ENCODE measurements at places on chromosomes 12 and 14.
A peak's percentile ranks its signal among the peaks of the same experiment; 100 is the strongest.

DNA sequence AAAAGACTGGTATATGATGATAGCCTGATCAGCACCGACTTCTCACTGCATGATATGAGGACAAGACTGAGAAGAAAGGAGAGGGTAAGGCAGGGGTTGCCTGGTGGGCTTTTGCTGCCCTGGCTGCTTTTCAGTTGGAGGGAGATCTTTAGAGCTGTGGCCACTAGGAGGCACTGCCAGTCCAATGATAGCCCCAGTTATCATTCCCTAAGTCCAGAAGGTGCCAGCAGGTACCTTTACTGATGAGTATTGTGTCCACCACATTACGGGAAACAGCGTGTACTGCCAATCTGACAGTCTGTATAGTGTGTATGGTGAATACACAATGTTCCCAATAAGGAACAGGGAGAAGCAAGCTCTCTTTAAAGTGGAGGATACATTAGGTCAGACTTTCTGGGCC, 55.8 kb upstream of the CCDC175 start:
- peak; percentile 27 for DNase-seq

DNA sequence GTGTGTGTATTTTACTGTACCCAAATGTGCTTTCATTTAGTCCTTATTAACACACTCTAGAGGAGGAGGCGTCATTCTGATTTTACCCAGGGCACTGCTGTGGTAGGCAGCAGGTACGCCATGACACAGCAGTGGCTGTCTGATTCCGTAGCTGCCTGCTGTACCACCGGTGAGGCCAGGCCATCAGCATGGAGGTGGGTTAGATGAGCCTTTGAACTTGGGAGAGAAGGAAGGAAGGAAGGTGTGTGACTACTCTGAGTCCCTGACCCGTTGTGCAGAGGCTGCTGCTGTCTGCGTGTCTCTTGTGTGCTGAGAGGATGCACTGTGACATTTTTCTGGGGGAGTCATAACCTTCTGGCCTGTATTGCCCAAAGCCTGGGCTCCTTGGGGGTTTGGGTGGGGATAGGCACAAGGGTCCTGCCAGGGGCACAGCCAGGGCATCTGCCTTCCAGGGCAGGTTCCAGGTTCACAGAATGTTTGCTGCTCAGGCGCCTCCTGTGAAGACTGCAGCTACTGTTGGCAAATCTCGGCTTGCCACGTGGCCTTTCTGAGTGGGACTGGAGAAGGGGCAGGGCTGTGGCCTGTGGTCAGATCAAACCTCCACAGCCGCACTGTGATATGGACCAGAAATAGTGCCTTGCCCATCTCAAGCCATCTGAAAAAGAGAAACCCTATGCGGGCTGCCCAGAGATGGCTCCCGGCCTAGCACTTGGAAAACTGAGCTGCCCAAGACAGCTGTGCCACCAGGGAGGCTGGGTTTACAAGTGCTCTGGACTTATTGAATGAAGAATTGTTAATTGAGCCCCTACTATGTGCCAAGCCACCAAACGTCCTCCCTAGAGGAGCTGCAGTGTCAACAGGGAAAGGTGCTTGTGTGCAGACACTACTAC, 47.1 kb downstream of the MLXIP start:
- DNase-seq: no peak

- no peak for DNase-seq
Measured at GRCh38 chr12:38120438-38120837, 196.1 kb upstream of the ALG10B start.

DNA sequence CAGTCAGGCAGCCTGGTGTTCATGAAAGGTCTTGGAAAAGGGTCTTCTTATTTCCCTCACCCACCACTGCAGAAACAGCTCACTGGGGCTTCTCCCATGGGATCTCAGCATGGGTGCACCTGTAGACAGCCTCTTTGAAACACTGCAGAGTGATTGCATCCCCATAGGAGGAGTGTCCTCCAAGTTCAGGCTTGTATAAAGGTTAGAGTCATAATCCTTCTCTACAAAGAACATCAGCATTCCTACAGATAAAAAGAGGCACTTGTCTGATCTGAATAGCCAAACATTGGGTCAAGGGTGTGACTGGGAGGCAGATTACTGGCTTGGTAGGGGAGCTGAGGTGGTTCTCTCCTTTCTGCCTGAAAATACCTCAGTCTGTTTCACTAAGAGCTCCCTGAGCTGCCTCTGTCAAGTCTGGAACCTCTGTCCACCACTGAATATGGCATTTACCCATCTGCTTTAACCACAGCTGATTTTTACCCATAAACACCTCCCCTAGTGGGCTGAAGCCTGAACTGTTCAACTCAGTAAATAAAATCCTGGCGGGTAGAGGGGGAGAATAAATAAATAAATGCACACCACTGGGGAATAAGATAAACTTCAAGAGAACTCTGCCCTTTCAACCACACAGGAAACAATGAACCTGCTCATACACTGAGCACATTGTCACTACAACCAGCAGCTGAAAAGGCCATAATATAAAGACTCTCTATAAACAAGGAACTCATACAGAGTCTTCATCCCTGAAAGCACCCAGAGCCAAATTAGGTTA, 120.7 kb upstream of the SCAF11 start:
- DNase-seq: no peak

DNA sequence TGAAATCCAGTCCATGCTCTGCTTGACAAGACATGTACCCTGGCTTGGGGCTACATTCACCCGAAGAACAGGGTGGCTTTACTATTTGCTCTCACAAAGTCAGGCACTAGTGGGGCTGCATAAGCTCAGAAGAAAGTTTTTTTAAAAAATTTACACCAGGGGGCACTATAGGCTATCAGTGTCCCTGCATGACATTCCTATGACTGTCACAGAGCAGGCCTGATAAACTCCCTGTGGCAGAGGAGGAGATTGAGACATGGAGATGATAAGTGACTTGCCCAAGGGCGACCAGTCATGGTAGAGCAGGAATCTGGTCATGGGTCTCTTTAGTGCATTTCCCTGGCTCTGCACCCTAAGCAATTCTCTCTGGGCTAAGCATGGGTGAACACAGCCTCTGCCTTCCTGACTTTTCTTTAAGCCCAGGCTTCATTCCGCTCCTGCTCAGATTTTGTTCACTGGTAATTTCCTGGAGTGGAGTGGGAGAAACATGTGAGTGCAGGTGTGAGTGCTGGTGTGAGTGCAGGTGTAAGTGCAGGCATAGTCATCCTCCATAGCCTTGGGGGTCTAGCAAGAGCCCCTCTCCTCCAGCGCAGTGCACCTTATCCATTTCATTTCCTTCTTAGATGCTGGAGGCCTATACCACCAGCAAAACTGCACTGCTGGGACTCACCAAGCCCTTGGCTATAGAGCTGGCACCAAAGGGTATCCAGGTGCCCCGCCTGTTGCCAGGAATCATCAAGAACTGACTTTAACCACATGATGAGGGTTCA, 91.6 kb downstream of the DHRS2 start:
- peak; percentile 38 for DNase-seq

GRCh38 chr14:61244009-61244408, 37.1 kb downstream of the TMEM30B start:
- DNase-seq: no peak

GRCh38 chr12:132389526-132390286, 60.3 kb upstream of the GALNT9 start:
- DNase-seq: no peak

DNA sequence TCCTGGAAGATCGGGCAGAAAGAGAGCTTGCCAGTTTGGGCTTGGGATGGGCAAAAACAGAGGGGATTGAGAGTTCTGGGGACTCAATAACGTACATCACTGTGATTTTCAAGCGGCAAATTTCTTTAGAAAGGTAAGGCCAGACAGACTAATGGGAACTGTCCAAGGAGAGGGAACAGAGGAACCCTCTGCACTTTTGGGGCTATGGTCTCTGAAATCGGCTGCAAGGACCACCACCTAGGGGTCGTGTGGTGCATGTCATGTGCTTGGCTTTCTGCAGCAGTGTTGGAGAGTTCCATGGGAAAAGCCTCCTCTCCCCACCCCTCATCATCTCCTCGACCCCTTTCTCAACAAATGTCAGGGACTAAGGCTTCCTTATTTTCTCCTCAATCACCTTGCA, 79.6 kb downstream of the PPM1A start:
- DNase-seq: no peak

DNA sequence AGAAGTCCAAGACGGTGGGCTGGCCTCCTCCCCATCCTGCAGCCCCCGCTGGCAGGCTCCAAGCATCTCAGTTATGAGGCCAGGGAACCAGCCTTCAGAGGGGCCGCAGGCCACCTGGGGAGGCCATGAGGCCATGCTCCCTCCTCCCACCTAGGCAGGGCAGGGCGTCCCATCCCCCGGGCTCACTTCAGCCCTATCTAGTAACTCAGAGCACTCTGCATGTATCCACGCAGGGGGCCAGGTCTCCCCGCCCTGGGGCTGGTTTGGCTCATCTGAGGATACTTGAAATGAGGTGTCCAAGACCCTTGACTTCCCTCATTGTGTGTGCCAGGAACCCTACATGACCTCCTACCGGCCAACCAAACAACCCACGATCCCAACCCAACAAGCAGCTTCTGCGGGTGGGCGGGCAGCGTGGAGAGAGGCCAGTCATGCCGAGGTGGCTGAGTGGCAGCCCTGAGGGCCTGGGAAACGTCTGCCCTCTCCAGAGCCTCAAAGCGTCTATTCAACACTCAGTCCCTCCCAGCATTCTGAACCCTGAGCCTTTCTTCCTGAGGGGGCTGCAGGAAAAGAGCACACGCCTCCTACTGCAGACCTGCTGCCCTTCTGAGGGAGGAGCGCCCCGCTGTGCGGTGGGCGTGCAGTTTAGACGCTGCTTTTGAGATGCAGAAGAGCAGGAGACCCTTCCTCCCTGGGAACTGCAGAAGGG, 16.8 kb downstream of the ISCA2 start:
- no peak for DNase-seq

DNA sequence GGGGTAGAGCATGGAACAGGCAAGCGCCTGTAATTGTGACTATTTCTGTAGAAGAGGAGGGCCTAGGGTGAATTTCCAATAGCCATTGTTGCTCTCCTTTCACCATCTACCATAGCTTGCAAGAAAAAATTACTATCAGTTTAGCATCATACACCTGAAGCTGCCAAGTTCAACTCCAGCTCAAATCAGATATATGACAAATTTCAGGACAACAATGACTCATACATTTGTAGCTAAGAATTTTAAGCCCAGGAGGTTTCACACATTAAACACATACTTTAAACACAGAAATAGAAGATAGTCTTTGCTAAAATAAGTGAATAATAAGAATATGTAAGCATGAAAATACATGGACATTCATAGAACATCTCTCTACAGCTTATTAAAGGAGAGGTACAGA, 17.6 kb upstream of the G2E3 start:
- DNase-seq: peak; percentile 25

DNA sequence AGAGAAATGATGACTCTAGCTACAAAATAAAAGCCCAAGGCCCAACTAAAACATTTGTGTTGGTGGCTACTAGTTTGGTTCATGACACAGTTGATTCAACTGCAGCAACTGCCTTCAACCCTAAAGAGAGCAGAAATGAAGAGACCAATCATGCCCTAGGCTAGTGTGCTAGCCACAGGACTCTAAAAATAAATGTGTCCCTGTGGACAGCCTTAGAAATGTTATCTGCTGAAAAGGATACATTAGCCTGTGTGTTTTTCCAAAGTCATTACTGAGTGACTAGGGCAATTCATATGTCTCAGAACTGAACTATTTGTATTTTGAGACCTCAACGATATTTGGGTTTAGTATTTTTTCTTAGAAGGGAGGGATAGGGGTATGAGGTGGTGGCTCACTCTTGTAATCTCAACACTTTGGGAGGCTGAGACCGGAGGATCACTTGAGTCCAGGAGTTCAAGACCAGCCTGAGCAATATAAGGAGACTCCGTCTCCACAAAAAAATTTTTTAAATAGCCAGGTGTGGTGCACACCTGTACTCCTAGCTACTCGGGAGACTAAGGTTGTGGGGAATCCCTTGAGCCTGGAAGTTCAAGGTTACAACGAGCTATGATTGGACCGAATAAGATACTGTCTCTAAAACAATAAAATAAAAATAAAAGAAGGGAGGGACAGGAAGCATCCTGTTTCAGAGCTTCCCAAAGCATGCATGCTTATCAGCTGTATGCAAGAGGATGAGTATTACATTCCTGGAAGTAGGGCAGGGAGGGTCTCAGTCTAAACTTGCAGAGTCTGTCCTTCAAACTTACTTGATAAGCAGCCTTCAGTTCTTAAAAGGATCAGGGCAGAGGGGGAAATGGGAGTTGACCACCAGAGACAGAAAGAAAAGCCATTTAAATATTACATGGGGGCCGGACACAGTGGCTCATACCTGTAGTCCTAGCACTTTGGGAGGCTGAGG, 29.6 kb upstream of the NAP1L1 start:
- DNase-seq: no peak

- no peak for DNase-seq
Measured at GRCh38 chr14:51394804-51395203, 154.8 kb downstream of the TMX1 start.

DNA sequence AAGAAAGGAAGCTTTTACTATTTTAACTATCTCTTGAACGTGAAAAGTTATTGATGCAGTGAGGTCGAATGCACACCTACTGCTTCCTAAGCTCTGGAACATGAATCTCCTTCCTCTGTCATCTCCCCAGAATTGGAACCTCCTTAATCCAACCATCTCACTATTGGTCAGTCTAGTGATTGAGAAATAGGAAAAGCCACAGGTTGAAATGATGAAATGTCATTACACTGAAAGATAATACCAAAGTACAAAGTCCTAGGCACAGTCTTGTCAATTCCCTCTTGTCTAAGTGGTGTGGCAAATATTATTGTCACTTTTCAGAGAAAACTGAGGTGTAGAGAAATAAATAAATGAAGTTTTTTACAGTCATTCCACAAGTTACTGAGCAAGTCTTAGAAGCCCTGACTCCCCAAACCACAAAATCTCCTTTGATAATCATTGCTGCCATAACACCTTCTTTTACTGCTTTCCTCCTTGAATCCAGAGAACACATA, 19.5 kb upstream of the HIGD1C start:
- DNase-seq: peak; percentile 17

- DNase-seq: no peak
Measured at GRCh38 chr12:48084066-48084465, 21.8 kb downstream of the SENP1 start.

- no peak for DNase-seq
Measured at GRCh38 chr12:12663644-12664294, 32.2 kb downstream of the GPR19 start.

DNA sequence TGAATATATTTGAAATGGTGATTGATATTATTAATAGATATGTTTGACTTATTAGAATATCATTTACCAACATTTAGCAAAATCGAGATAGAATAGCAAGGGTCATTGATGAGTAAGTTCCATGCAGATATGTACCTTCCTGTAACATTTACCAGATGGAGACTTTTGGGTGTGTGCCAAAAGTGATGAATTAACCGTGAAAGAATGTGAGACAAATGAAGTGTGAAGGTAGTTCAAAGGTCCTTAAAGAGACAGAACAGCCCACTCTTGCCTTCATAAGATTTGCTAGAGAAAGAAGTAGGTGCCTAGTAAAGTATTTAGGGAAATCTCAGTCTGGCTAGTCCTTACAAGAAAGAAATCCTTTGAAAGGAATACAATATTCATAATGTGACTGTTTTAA, 45.5 kb downstream of the FGD4 start:
- DNase-seq: no peak
